ENCODE measurements at places on chromosomes 5 and 9.

DNA sequence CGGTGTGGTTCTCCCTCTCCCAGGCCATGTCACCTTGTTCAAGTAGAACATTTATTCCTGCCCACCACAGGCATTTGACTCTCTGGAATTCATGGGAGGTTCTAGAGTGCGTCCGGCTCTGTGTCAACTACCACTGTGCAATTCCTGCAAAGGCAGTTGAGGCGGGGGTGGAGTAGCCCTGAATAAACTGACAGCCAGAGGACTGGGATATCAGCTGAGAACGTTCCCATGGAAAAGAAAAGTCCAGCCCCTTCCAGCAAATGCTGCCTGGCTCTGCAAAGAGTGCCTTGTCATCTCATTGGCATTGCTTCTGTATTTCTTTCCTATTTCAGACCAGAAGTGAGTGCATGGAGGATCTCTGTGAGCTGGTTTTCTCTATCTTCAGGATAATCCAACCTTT lies 18.9 kb upstream of the MEGF9 start:
- DNase-seq = no peak

DNA sequence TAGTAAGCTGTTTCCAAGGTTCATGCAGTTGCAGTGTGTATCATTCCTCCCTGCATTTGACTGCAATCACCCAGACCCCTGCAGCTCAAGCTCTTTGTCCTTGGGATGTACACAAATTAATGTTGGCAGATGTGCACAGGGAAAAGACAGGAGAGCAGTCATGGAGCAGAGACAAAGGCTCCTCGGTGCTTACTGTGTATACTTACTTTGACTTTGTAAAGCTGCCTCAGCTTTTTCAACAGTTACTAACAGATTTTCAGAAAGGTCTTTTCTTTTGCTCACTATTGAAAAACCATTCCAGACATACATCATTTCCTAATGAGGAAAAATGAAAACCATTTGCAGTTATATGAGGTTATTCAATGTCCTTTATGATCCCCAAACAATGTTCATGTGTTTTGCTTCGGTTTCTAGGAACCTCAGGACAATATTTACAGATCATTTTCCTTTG lies 124.9 kb downstream of the TTC39B start:
- DNase-seq = no peak

- DNase-seq = no peak
These were observed 85.1 kb upstream of the IL12B start for GRCh38 chr5:159415301-159415937.

DNA sequence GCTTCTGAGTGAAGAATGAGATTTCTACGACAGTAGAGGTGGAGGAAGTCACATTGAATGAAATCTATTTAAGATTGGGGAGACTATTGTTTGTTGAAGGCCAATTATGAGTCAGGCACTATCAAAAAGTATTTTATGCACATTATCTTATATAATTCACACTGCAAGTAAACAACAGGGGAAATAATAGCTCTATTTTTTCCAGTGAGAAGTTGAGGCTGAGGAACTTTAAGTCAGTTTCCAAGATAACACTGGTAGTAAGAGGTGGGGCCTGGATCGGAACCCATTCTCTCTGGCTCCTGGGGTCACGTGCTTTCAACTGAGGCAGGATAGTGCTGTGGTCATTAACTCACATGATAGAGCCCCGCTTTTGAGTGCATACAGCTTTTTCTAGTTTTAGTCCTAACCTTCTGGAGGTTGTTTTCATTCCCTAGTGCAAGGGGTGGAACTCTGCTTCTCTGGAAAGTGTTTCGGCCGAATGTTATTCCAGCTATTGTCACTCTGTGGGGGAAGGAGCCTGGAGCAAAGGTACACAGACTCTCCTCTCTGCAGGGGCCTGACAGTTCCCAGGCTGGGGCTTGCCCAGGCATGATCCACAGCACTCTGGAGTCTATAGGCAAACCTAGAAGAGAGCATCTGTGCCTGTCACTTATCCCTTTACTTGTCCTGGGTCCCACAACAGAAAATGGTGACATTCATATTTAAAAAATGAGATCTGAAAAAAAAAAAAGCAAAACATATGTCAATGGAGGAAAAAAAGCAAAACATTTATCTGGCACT lies 352.4 kb upstream of the ACTBL2 start:
- DNase-seq = no peak

DNA sequence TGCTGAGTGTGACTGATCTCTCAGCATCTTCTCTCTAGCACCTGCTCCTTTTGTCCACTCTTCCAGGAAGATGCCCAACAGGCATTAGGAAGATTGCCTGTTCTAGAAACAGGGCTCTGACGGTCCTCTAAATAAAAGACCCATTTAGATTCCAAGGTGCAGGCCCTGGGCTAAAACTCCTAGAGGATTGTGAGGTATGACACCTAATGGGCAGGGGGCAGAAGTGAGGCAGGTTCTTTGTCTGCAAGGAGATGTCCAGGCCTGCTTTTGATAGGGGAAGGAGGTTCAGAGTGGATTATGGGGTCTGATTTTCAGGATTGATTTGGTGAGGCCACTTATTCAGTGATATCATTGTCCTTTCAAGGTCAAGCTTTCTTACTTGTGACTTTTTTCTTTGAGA lies 140.8 kb upstream of the TRPC7 start:
- DNase-seq = no peak

All from hematopoietic multipotent progenitor cell treated with erythropoietin and hydrocortisone succinate and interleukin-3 and kit ligand, for 8 days (in vitro differentiated cells).